NCI-H1105 (cell line): ENCODE measurements at places on chromosomes 3 and 15.

GRCh38 chr3:188706599-188706998 is 465.2 kb upstream of the TPRG1 start:
- no peak for DNase-seq

DNA sequence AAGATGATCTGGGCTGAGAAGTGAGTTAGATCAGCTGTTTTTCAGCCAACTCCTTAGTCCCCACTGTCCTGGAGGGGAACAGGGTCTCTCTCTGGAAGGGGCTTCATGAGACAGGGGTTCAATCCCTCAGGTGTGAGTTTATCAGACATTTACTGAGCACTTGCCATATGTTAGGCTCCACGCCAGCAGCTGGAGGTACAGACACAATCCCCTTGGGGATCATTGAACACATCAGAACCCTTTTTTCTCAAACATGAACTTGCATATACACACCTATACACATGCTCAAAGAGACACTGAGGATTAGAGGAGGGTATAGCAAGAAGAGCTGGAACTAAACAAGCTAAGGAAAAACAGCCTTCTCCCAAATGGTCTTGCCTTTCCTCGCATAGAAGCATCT is 5.5 kb upstream of the BMF start:
- no peak for DNase-seq

GRCh38 chr3:99637368-99638111 is 854 bp upstream of the COL8A1 start:
- no peak for DNase-seq

DNA sequence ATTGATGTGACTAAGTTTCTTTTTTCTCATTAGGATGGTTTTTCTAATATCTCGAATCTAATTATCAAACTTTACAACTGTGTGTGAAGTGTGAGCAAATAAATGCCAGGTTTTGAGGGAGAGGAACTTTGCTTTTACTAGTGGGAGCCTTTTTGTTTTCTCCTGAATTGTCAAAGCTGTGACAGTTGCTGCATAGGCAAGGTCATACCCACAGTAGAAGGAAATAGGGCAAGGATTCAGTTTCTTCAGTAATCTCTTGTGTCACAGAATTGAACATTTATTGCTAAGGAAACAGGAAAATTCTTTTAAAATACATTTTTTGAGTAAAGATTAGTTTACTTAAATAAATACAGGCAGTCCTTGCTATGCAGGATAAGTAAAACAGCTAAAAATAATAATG is 19.5 kb downstream of the GMPS start:
- DNase-seq: no peak

DNA sequence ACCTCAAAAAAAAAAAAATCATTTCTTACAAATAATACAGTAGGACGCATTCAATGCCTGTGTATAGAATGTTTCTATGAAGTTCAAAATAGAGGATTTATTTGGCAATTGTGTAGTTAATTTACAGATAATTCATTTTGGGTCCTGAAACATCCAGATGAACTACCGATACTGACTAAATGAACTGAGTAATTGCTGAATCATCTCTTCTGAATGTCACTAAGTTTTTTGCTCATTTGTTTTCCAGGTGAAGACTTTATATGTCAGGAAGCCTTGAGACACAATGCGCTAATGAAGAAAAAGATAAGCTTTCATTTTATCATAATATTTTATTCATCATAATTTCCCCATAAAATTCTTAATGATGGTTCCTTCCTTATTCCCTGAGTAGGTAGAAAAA is 39.7 kb downstream of the PCOLCE2 start:
- no peak for DNase-seq

- no peak for DNase-seq
Observed at GRCh38 chr3:20325563-20325962, 139.6 kb upstream of the SGO1 start.

GRCh38 chr3:39207361-39208186 is 15.2 kb upstream of the XIRP1 start:
- DNase-seq: no peak
